ENCODE measurements at places on chromosomes 2 and 18.

DNA sequence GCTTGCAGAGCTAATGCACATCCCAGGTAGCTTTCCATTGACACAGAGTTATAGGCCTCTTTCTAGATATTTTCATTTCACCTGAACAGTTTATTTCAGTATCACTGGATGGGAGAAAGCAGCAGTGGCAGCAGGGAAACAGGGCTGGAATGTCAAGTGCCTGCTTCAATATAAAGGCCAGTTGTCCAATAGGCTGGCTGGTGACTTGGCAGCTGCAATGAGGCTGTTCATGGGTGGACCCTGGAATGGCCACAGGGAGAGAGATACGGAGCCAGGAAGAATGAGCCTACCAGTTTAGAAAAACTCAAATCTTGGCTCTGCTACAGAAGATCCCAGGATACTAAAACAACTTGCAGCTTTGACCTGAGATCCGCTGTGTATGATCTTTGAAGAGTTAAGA lies 185.0 kb downstream of the BCL11A start:
- DNase-seq: no peak

DNA sequence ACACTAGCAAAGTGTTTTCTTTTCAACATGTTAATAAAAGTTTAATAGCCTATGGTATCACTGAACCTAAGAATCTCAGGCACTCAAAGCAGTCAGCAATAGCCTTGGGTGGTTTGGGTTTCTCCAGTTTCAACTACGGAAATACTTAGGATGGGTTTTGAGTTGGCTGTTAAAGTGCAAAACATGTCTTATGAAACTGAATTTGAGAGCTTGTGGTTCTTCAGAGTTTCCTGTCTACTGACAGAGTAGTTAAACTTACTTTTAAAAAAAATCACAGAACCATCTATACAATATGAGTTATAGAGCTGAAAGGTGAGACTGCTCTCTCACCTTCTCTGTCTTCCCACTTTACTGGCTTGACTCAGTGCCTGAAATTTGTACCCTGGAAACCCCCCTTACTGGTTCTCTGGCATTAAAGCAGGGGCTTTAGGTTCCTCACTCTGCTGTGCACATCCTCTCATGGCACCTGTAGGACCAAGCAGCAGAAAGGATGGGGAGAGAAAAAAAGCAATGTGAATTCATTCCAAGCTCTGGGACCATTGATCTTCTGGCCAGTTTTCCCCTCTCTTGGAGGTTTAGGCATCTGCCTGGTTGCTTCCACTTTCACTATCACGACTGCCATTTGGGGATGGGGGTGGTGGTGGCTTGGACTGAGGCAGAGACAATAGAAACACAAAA lies 18.1 kb downstream of the CCDC141 start:
- no peak for DNase-seq

GRCh38 chr2:236787885-236788284 lies 218.3 kb downstream of the ACKR3 start:
- no peak for DNase-seq

- no peak for DNase-seq
These were observed 18.9 kb downstream of the ATP8B1 start for GRCh38 chr18:57784034-57784800.

DNA sequence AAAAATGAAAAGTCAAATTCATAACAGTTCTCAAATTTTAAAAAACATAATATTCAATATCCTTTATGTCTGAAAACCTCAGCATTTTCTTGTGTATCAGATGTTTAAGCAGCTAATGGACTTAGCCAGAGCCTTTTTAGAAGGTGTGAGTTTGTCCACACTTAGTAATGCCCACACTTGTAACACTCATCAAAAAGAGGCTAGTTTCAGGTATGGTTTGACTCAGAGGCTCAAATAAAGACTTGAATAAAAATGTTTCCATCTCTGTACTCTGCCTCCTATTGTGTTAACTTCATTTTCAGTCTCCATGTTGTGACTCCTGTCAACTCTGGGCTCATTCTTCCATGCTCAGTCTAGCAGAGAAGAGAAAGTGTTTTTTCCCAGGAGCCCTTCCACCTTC lies 311.6 kb downstream of the IRS1 start:
- DNase-seq: no peak

GRCh38 chr2:8380026-8380425 lies 301.8 kb upstream of the ID2 start:
- no peak for DNase-seq

GRCh38 chr2:10414591-10414990 lies 33.5 kb downstream of the ODC1 start:
- no peak for DNase-seq

- no peak for DNase-seq
These were observed 747.5 kb upstream of the ZEB2 start for GRCh38 chr2:145267451-145267850.

- no peak for DNase-seq
These were observed 279.7 kb upstream of the FIGN start for GRCh38 chr2:164015328-164016123.

GRCh38 chr2:186617771-186618170 lies 27.9 kb downstream of the ITGAV start:
- no peak for DNase-seq

DNA sequence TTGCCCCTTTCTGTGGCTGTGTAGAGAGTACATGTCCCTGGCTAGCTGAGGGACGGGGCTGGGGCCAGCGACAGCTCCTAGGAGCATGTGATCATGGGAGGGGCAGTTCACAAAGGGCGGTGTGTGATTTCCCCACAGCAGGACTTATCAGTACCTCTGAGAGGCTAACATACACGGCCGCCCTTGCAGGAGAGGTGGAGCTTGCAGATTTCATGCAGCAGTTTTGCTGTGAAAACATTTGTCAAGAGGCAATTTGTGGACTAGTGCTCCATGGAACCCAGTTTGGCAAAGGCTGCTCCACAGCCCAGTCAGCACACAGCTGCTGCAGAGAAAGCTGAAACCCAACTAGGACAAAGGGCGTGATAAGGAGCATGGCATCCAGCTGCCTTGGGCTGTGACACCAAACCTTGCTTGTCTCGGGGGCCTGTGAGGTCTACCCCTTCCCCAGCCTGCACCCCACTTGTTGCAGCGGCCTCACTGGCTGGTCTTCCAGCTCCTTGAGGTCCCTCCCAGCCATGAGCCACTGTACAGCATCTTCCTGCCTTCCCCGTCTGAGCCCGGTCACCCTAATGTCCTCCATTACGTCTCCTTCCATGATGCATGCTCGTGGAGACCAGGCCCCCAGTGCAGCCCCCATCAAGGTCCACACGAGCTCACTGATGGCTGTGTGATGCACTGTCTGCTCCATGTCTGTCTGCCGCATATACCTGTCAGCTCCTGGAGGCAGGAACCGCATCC lies 121.4 kb upstream of the HDAC4 start:
- no peak for DNase-seq
